ENCODE measurements at places on chromosomes 1 and 21.

GRCh38 chr1:159851407-159851806, 11.1 kb downstream of the VSIG8 start:
- DNase-seq, result no peak

DNA sequence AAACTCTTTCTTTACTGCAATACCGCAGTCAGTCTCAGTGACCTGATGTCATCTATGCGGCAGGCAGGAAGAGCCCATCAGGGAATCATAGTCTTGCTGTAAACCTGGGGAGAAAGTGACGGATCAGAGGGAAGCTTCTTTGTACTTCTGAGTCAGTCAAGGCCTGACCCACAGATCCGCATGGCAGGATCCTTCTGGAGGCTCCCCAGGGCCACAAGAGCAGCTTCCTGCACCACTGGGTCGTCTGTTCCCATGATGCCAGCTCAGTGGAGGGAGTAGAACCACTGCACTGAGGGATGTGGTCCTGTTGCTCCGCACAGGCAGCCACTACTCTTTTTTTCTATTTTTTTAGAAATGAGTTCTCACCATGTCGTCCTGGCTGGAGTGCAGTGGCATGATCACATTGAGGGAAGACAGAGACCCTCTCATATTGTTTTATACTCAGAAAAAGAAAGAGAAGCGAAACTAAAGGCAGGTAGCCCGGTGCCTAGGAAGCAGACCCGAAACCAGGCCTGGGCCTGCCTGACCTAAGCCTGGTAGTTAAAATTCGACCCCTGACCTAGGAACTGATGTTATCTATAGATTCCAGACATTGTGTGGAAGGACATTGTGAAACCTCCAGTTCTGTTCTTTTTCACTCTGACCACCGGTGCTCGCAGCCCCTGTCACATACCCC, 6.3 kb upstream of the ERVH48-1 start:
- DNase-seq, result no peak

GRCh38 chr1:18724801-18725200, 94.2 kb downstream of the PAX7 start:
- no peak for DNase-seq

DNA sequence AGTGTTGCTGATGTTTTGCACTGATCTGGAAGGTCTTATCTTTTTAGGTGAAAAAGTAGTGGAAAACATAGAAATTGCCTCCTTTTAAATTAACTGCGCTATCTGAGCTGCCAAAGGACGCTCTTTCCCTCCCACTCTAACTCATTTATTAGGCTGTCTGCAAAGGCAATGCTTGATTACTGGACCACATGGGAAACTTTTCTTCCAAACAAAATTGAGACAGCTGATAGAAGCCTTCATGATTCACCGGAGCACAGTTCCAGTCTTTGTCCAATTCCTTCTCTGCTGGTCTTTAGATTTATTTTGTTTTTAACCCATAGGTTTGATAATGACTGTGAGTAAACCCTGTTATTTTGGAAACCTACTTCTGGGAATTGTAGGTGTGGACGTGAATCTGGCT, 93.0 kb upstream of the RAVER2 start:
- no peak for DNase-seq

- DNase-seq, result no peak
Measured at GRCh38 chr1:15734296-15734695, 1.8 kb upstream of the SLC25A34 start.

- DNase-seq, result no peak
Measured at GRCh38 chr1:79859212-79859948, 852.9 kb upstream of the ADGRL4 start.

- no peak for DNase-seq
Measured at GRCh38 chr1:45409276-45409675, 69.0 kb upstream of the MUTYH start.

DNA sequence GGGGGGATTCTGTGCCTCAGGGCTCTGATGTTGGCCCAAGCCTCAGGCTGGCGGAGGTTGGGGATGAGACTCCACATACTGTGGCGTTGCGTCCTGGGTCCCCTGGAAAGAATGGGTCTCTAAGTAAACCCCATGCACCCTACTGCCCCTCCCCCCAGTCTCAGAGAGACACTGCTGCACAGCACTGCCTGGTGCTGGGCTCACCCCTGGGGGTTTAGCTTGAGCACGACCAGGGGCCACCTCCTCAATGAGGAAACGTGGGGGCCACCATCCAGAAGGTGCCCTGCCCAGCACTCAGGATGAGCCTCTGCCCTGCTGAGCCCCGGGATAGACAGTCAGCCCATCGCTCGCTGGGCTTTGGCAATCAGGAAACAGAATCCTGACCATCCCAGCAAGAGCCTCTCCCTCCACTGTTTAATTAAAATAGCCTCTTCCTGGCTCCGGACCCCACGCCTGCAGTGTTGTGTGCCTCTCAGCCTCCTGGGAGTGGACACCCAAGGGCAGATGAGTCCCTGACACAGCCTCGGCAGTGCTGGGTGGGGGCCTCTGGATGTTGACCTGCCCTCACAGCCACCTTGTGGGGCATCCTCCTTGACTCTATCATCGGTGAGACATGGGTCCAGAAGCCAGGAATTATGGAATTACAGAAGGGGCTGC, 3.5 kb upstream of the KRTAP10-4 start:
- DNase-seq, result no peak

DNA sequence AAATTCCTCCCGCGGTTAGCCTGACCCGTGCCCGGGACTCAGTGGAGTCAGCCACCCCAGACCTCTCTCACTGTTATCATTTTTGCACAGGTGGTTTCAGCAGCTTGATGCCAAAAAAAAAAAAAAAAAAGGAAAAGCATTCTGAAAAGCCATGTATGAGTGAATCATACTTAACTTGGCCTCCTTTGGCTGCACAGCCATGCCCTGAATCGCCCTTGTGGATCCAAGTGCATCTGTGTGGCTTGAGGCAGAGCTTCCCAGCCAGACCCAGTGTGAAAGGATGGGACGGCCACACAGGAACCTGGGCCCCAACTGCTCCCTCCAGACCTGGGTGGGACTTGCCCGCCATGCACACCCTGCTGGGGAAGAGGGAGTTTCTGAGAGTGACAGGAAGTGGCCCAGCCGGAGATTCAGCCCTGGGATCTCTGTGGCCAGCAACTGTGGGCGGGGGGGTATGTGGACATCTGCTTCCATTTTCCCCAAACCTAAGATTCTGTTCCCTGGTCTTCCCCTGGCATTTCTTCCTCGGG, 8.6 kb downstream of the YBEY start:
- no peak for DNase-seq

- DNase-seq, result no peak
Measured at GRCh38 chr1:79110749-79111148, 104.2 kb upstream of the ADGRL4 start.

DNA sequence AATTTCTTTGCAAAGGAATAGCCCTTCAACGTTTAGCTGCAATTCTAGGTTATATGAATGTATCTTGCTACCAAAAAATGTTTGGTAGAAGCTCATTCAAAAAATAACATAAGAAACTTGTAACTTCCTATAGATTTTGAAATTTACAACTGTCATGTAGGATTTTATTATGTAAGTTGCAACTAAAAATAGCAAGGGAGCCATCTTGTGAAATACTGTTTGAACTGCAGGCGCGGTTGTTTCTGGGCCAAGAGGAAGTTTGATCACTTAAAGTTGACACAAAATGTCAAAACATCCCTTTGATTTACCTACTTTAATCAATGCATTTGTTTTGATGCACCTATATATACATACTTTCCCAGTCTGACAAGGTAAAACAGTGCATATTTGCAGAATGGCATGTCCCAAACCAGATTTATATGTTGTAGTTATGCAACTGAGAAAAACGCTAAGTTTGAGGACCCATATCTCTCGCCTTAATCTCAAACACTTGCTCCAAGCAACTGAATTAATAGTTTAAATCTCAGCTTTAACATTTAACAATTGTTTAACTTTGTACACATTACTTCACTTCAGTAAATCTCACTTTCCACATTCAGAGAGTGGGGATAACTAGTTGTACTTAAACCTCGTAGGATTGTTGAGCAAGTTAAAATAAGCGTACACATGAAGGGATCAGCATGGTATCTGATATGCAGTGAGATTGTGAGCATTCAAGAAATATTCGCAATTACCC, 63.9 kb downstream of the KCNK2 start:
- DNase-seq, result no peak
